CD4-positive, alpha-beta T cell treated with Interleukin-1 beta for 1 hour (primary cell): ENCODE measurements at places on chromosomes 1 and 21.

DNA sequence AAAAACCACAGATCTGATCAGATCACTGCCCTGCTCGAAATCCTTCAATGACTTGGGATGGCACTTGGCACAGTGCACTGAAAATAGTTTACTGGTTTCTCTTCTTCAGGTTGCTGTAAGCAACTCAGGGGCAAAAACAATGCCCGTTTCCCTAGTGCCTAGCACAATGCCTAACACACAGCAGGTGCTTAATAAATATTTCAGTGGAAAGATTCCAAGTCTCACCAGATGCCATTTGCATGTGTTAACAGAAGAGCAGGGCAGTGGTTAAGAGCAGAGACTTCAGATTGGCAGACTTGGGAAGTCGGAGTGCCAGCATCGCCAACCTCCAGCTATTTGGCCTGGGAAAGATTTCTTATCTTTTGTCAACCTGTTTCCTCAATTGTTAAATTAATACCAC is 10.9 kb upstream of the METTL25B start:
- DNase-seq: no peak

GRCh38 chr1:201436393-201436792 is 14.9 kb upstream of the TNNI1 start:
- DNase-seq: no peak

DNA sequence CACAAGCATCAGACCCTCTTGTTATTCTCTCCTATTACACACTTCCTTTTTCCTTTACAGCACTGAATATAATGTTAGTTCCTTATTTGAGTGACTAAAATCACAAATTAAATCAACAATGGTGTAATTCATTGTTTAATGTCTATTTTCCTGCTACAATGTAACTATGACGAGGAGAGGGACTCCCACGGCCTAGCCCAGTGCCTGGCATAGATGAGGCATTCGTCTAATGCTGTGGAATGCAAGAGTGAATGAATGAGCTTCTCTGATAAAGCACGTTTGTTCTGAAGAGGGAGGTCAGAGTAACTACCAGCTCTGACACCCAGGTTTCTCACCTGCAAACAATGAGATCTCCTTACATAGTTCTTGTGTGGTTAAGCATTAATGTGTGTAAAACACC is 479.4 kb downstream of the OMA1 start:
- no peak for DNase-seq

- peak; percentile 39 for DNase-seq
These were observed at the start of gene UBASH3A for GRCh38 chr21:42403611-42404231. Gene UBASH3A (plus strand): TSS chr21:42403902. CDS start chr21:42403946, 44 bp downstream.

GRCh38 chr1:44294588-44295007 is 60.5 kb downstream of the ERI3 start:
- no peak for DNase-seq

DNA sequence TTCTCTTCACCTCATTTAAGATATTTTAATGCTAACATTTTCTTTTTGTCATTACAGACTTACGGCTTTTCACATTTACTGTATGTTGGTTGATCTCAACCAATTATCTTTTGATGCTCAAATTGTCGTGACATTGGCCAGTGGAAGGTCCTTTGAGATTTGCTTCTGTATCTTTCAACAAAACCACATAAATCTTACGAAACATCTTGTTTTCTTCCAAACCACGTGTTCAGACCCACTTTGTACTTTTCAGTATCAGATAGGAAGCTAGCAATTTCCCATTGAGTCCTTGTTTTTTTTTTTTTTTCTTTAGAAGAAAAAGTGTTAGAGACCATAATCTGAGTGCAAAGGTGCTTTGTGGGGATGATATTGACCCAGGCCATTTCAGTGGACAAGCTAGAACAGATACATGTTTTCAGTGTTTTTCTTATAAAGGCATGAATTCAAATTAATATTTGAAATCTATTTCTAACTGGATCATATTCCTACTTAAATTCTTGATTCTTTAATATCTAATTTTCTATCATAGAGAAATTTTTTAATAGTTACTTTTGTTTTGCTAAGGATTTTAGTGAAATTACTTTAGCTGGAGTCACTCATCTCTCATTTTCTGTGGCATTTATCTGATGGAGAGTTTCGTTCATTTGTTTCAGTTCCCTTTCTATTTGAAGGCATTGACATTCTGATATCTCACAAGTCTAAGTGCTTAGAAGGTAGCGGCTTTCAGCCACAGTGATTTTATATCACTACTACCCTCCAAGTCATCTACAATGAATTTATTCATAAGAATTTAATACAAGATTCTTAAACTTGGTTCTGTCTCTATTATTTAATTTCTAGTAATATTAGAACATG is 26.7 kb downstream of the ATG4C start:
- no peak for DNase-seq

DNA sequence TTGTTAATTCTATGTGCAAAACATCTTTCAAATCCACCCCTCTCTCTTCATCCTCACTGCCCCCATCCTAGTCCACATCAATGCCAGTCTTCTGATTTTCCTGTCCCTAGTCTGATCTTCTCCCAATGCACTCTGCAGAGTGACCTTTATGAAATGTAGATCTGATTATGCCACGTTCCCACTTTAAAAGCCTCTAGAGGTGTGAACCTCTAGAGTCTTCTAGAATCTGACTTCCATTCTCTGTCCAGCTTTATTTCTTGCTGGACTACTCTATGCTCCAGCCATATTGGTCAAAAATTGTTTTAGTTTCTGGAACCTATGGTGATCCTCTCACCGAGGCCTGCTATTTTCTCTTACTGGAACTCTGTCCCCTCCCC is 32.5 kb downstream of the ZNF648 start:
- no peak for DNase-seq
